ENCODE measurements at places on chromosomes 1 and 21. TPM values are rescaled to one million over a fixed set of nuclear protein-coding genes. Genes with fewer than 3 reads are reported as not detected.

INKA2 gene
- 0.87 TPM for total RNA-seq

TXNIP gene
- 6.1 TPM for total RNA-seq

CLIC4 gene
- 449 TPM for total RNA-seq

KIF1B gene
- 38.0 TPM for total RNA-seq

C8B gene
- not detected for total RNA-seq

LEFTY1 gene
- not detected for total RNA-seq

TEDDM1 gene
- not detected for total RNA-seq

CNST gene
- total RNA-seq, result 22.9 TPM

PRAMEF18 gene
- not detected for total RNA-seq

COL9A2 gene
- total RNA-seq, result 1.00 TPM

Measured in uterine smooth muscle cell (primary cell).